Trophoblast cell (in vitro differentiated cells and primary cell): ENCODE measurements at places on chromosomes 3 and 15.

GRCh38 chr3:115233021-115233420, 85.9 kb upstream of the ZBTB20 start:
- no peak for DNase-seq

GRCh38 chr3:119809249-119810017, 27.5 kb downstream of the NR1I2 start:
- DNase-seq = no peak

GRCh38 chr3:7897655-7898054, 604.0 kb upstream of the LMCD1 start:
- DNase-seq = no peak

- DNase-seq = no peak
These were observed 452.6 kb downstream of the TAFA4 start for GRCh38 chr3:68479779-68480178.
